Psoas muscle (tissue), 8 donors: ENCODE measurements at places on chromosomes 5 and 9. TPM values are rescaled to one million over a fixed set of nuclear protein-coding genes. Genes with fewer than 3 reads are reported as not detected.
A peak's percentile ranks its signal among the peaks of the same experiment; 100 is the strongest.

- H3K27ac ChIP-seq = peak overlapping the region; percentile 98
- H3K36me3 ChIP-seq = peaks cover 38% of the 10 kb centered on the region
- H3K4me3 ChIP-seq = peak overlapping the region; percentile 91
- H3K4me1 ChIP-seq = peaks cover 20% of the 10 kb centered on the region
These were observed 629 bp downstream of the CCNH start for GRCh38 chr5:87411973-87412629.

GRCh38 chr5:175629261-175629660 lies 28.6 kb upstream of the HRH2 start:
- no peak overlapping the region for H3K27ac ChIP-seq
- H3K4me3 ChIP-seq = no peak overlapping the region
- H3K36me3 ChIP-seq = no peaks in the 10 kb centered on the region
- no peaks in the 10 kb centered on the region for H3K4me1 ChIP-seq

- H3K4me1 ChIP-seq = no peaks in the 10 kb centered on the region
- H3K4me3 ChIP-seq = no peak overlapping the region
- H3K36me3 ChIP-seq = no peaks in the 10 kb centered on the region
- no peaks in the 10 kb centered on the region for H3K27me3 ChIP-seq
- no peak for DNase-seq
These were observed 174.0 kb upstream of the IL12B start for GRCh38 chr5:159504106-159504856.

DNA sequence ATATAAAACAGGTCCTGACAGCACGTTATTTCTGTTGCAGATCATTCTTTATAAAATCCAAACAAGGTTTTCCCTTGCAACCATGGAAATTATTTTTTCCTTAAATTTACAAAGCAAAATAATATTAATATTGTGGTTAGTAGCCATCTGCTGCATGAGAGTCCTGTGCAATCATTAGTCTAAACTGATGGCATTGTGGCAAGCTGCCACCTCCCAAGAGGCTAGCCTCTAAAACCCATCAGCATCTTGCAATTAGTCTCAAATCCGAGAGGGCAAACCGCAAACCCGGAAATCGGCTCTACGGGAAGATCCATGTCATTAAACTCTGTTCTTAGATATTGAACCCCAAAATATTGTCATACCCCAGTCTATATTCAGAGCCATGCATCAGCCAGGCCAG lies 11.3 kb upstream of the CDH6 start:
- H3K4me1 ChIP-seq = no peaks in the 10 kb centered on the region
- no peaks in the 10 kb centered on the region for H3K27me3 ChIP-seq
- no peak overlapping the region for H3K27ac ChIP-seq

- DNase-seq = no peak
- peaks cover 32% of the 10 kb centered on the region for H3K4me1 ChIP-seq
- H3K4me3 ChIP-seq = peak overlapping the region; percentile 95
- H3K36me3 ChIP-seq = no peaks in the 10 kb centered on the region
These were observed 1.0 kb upstream of the SAP30L start for GRCh38 chr5:154444556-154445421.

GRCh38 chr9:38271666-38272241 lies 120.7 kb upstream of the ALDH1B1 start:
- no peaks in the 10 kb centered on the region for H3K4me1 ChIP-seq
- no peak overlapping the region for H3K4me3 ChIP-seq
- no peaks in the 10 kb centered on the region for H3K36me3 ChIP-seq
- no peaks in the 10 kb centered on the region for H3K27me3 ChIP-seq

- no peak overlapping the region for H3K4me3 ChIP-seq
- DNase-seq = no peak
- no peak overlapping the region for H3K27ac ChIP-seq
These were observed 179.3 kb downstream of the DEPDC1B start for GRCh38 chr5:60520451-60521227.

- H3K27ac ChIP-seq = no peak overlapping the region
- DNase-seq = no peak
- no peaks in the 10 kb centered on the region for H3K27me3 ChIP-seq
- H3K4me3 ChIP-seq = no peak overlapping the region
- no peaks in the 10 kb centered on the region for H3K4me1 ChIP-seq
These were observed 282.8 kb upstream of the TNC start for GRCh38 chr9:115400796-115401195.

DNA sequence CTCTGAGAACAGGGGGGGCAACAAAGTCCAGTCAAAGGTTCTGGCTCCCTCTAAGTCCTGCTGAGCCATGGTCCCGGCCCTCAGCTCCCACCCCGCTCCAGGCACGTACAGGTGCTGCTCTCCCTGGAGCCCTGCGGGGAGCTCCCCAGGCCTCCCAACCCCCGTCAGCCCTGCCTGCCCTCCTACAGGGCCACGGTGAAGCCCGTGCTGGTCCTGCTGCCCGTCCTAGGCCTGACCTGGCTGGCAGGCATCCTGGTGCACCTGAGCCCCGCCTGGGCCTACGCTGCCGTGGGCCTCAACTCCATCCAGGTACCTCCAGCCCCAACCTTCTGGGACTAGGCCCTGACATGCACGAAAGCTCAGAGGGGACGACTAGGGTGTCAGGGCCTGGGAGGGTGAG lies 20.1 kb downstream of the ADGRD2 start:
- H3K27me3 ChIP-seq = peaks cover 8% of the 10 kb centered on the region
- no peaks in the 10 kb centered on the region for H3K4me1 ChIP-seq
- H3K36me3 ChIP-seq = no peaks in the 10 kb centered on the region
- H3K27ac ChIP-seq = no peak overlapping the region

- DNase-seq = peak; percentile 51
- H3K27ac ChIP-seq = peak overlapping the region; percentile 85
These were observed 50.0 kb upstream of the SLC25A51 start for GRCh38 chr9:37953775-37954437.

DNA sequence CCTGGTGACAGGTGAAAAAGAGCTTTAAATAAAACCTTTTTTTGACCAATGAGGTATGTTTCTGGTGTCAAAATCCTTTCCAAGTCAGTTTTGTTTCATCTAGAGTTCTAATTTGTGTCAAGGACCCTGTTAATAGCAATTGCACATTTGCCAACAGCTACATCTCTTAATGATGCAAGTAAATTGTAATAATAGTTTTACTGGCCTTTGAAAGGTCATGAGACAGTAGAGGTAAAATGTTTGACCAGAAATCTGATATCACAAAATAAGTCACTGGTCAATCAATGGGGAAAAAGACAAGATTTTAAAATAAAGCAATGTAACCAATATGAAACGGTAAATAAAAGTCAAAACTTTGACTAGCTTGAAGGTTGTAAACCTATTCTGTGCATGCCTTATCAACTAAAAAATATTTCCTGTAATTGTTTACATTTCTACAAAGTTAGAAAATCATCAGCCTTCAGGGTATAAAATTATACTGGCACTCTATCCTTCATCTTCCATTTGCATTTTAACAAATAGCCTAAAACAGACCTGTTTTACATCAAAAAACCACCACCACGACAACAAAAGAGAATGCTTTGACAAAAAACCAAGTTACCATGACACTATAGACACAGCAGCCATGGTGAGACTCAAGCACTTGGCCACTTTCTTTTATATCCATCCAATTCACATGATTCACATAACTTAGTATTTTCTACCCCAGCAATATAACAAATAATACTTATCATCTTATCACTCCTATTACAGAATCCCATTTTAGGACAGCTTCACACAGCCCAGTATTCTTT lies 3.0 kb downstream of the NADK2 start:
- DNase-seq = no peak
- H3K36me3 ChIP-seq = no peaks in the 10 kb centered on the region
- peaks cover 48% of the 10 kb centered on the region for H3K4me1 ChIP-seq
- H3K4me3 ChIP-seq = peak overlapping the region; percentile 91
- no peaks in the 10 kb centered on the region for H3K27me3 ChIP-seq

DNA sequence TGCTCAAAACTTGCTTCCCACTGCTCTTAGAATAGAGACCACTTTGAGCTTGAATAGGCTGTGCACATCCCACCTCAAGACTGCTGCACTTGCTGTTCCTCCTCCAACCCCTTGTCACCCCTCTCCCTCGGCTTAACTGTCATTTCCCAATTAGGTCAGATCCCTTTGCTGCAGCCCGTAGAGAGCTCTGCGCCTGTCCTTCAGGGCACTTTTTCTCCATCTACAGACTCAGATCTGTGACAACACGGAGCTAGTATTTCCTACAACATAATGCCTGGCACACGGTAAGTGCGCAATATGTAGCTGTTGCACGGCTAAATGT lies 485 bp upstream of the HABP4 start:
- peak overlapping the region; percentile 90 for H3K4me3 ChIP-seq
- no peaks in the 10 kb centered on the region for H3K36me3 ChIP-seq
- DNase-seq = no peak
- H3K4me1 ChIP-seq = no peaks in the 10 kb centered on the region
- H3K27me3 ChIP-seq = no peaks in the 10 kb centered on the region

DNA sequence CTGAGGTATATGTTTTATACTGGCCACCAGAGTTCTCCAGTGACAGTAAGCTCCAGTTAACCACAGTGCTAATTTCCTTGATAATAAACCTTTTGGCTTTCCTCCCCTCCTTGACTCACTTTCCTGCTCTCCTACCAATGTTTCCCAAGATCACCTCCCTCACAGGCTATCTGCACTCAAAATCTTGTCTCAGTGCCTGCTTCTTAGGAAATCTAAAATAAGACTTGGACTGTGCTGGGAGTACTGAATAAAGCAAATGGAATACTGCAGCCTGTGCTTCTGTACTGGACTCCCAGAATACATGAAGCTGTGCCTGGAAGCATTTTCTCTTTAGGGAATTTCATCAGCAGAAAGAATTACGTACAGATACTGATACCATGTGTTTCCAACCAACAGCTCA lies 1.7 kb upstream of the DCP2 start:
- no peak overlapping the region for H3K4me3 ChIP-seq
- no peak overlapping the region for H3K27ac ChIP-seq

- DNase-seq = no peak
- H3K27me3 ChIP-seq = no peaks in the 10 kb centered on the region
- H3K4me1 ChIP-seq = no peaks in the 10 kb centered on the region
- no peak overlapping the region for H3K4me3 ChIP-seq
- H3K27ac ChIP-seq = no peak overlapping the region
These were observed 86.6 kb upstream of the SLC24A2 start for GRCh38 chr9:19875291-19875920.

DNA sequence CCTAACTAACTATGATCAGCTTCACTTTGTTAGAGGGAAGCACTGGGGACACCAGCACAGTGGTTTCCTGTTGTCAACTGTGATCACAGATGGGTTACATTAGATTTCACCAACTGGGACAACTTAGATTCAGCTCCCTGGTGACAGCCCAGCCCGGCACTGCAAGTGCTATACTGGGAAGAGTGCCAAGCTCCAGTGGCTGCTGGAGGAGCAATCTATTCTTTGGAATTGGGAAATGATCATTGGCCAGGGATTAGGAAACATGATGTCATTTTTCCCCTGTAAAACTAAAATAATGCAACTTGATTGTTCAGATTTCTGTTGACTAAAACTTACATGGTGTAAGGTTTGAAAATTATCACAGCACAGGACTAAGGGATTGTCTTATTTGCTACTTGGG lies 33.2 kb downstream of the PTGR1 start:
- H3K27ac ChIP-seq = no peak overlapping the region
- peaks cover 90% of the 10 kb centered on the region for H3K36me3 ChIP-seq
- no peaks in the 10 kb centered on the region for H3K4me1 ChIP-seq
- DNase-seq = no peak
- H3K4me3 ChIP-seq = no peak overlapping the region
- H3K27me3 ChIP-seq = no peaks in the 10 kb centered on the region

DNA sequence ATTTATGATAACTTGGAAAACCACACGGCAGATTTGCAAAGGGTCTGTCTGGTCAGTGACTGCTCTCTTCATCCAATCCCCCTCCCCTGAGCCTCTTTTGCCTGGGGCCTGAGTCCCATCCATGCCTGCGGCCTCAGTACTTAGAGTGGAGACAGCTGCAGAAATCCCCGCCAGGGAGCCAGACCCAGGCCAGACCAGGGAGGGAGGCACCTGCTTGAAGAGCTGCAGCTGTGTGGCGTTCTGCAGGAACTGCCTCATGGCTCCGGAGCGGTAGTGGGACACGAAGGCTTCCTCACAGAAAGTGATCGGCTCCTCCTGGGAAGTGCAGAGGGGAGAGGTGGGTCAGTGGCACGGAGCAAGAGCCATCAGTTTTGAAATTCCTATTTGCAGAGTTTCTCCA lies 101.6 kb downstream of the CRB2 start:
- no peaks in the 10 kb centered on the region for H3K36me3 ChIP-seq
- no peak overlapping the region for H3K4me3 ChIP-seq
- no peak overlapping the region for H3K27ac ChIP-seq
- no peaks in the 10 kb centered on the region for H3K4me1 ChIP-seq

Gene PRRX2
- 0.52 TPM for total RNA-seq

Gene DMAC1
- total RNA-seq = 108 TPM

Gene TXNDC8
- not detected for total RNA-seq

Gene SPATA31D3
- total RNA-seq = not detected

Gene CNTLN
- 1.4 TPM for total RNA-seq

Gene SLC6A19
- total RNA-seq = not detected

Gene MED22
- total RNA-seq = 9.5 TPM
